ENCODE measurements at places on chromosomes 7 and 10.

GRCh38 chr10:13705526-13706174 is 118.9 kb downstream of the PRPF18 start:
- DNase-seq, result no peak

GRCh38 chr10:59523851-59524250 is 161.5 kb upstream of the FAM13C start:
- no peak for DNase-seq

GRCh38 chr10:104109908-104110662 is 11.9 kb upstream of the SFR1 start:
- DNase-seq, result no peak

GRCh38 chr7:35849158-35849831 is 48.4 kb downstream of the SEPTIN7 start:
- DNase-seq, result no peak

GRCh38 chr10:18252086-18252485 is 111.9 kb downstream of the CACNB2 start:
- DNase-seq, result no peak

DNA sequence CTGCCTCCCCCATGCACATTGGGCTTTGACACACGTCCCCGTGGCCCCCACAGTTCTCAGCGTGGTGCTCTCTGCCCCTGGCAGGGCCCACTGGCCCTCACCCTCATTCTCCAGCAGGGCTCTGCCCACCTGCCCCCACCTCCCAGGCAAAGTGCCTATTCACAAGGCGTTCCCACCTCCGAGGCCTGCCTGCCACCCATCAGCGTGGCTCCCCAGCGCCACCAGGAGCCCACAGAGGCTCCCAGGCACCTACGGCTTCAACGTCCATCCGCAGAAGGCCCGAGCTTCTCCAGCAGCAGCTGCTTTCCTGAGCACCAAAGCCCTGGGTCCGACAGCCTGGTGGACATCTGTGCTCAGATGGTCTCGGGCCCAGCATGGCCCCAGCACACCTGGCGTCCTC is 211.8 kb upstream of the PPP2R2D start:
- DNase-seq, result no peak

Measured in GOT3 (cell line).